ENCODE measurements at places on chromosomes 7 and 10.

DNA sequence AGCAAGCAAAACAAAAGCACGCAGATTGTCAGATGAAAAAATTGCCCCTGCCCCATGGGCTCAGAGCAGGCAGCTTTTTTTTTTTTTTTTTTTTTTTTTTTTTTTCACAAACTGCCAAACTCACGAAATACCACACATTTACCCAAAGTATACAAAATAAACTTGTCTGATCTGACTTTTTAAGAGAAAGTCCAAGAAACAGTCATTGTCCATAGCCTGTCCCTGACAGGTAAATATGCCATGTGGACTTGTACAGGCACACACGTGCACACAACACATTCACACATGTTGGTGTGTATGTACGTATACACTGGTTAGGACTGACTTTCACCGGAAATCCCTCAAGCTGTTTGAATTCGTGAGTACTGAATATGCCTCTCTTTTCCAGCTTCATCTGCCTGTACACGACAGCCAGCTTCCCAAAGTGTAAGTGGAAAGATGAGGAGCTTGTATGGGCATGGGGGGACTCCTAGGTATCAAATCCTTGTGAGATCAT lies 929 bp upstream of the HGF start:
- no peak for DNase-seq

- no peak for DNase-seq
Observed at GRCh38 chr10:1411956-1412355, 325.4 kb downstream of the ADARB2 start.

DNA sequence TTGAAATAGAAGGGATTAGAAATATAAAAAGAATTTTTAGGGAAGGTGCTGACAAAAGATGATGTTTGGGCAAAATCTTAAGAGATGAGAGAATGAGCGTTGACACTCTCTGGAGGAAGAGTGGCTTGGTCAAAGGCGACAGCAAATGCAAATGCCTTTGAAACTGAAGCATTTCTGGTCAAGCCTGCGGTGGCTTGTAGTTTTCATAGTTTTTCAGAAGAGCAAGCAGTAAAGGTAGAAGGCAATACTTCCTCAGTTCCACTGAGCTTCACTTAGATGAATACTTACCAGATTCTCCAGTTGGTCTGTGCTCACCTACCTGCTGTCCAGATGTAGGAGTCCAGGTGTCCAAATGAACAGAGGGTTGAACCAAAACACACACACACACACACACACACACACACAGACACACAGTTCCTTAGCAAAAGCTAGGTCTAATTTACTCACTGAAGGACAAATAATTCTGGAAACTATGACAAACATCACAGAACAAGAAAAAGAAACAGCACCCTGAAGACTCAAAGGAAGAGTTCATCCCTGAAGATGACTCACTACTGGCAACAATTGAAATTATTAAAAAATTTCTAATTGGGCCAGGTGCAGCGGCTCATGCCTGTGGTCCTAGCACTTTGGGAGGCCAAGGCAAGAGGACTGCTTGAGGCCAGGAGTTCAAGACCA lies 12.1 kb upstream of the STK17A start:
- DNase-seq, result no peak

GRCh38 chr10:86393362-86393761 lies 26.8 kb upstream of the GRID1 start:
- no peak for DNase-seq

DNA sequence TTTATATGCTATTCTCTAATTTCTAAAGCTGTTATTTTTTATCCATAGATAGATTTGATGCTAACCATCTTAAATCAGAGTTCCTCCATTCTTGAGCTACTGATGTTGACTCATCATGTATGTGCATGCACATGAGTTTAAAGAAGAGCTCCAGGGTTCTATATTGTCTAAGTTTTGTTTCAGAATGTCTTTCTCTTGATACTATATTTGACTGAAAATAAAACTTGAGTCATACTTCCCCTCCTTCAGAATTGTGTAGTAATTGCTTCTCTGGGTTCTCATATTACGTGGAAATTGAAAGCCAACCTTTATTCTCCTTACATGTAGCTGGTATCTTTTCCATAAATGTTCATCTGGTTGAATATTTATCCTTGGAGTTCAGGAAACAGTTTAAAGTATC lies 89.4 kb downstream of the LRRTM3 start:
- DNase-seq, result no peak

DNA sequence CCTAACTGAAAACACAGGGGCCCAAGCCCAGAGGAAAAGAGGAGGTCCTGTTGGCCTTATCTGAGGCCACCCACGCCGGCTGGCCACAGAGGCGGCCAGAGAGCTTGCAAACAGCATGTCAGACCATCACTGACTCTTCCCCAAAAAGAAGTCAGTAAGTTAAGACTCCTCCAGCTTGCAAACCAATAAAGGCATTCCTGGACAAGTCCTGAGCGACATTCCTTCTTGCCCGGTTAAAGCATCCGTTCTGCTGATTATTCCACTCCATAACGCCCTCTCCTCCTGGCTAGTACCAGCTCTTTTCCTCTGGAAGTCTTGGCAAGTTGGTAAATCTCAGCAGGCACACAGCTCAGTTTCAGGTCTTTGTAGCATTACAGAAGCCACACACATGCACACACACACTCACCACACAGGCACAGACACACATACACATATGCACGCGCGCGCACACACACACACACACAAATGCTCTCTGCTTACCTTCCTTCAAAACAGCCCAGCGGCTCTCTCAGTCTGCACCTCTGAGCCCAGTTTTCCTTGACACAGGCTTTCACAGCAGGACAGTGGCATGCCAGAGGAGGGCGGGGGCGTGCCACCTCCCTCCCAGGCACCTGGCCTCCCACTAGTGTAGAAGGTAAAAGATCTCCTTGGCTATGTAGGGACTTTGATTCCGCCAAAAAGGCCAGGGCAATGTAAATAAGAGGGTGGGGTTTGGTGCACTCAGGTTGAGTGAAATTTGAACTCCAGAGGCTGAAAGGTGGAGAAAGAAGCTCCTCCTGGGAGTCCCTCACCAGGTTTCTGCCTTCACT lies 201.4 kb downstream of the TNS3 start:
- DNase-seq, result no peak

- no peak for DNase-seq
Observed at GRCh38 chr10:125411724-125412123, 251.4 kb upstream of the CTBP2 start.

- DNase-seq, result no peak
Observed at GRCh38 chr10:92590623-92591549, 2.0 kb upstream of the KIF11 start.

GRCh38 chr7:106193661-106194060 lies 81.5 kb upstream of the SYPL1 start:
- no peak for DNase-seq

DNA sequence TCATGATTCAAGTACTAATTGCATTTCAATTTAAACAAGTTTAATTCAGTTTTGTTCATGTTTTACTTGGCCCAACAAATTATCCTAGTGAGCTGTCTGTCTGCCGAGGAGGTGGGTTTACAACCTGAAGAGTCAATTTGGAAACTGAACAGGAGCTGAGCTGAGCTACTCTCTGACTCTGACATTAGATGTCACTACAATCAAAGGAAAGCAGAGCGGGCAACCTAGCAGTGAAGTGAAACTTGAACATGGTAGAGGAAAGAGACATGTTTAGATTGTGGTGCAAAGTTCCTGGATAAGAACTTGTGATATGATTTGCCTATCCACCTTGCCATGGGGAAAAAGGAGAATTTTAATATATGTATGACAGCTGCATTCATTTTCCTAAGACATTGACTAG lies 9.6 kb upstream of the AGR3 start:
- DNase-seq, result no peak

- DNase-seq, result no peak
Observed at GRCh38 chr7:54015251-54015650, 526.9 kb upstream of the VSTM2A start.

- DNase-seq, result no peak
Observed at GRCh38 chr10:7354330-7355047, 56.3 kb downstream of the SFMBT2 start.

- DNase-seq, result no peak
Observed at GRCh38 chr7:107631588-107632491, 28.8 kb upstream of the SLC26A4 start.

DNA sequence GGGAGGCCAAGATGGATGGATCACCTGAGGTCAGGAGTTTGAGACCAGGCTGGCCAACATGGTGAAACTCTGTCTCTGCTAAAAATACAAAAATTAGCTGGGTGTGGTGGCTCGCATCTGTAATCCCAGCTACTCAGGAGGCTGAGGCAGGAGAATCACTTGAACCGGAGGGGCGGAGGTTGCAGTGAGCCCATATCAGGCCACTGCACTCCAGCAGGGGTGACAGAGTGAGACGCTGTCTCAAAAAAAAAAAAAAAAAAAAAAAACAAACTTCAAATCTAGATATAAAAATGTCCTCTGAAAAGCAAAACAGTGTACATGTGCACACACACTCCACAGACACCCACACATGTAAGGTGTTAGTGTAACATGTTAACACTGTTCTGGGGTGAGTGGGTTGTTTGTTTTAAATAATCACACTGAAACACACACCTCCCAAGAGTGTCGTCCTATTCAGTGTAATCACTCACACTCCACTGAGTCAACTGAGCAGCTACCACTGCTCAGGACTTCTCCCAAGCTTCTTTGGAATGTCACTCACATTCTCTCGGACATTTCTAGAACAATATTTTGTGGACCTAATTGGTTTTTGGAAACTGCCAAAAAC lies 12.8 kb upstream of the RGS10 start:
- no peak for DNase-seq

GRCh38 chr7:95342029-95342428 lies 17.7 kb upstream of the PON1 start:
- no peak for DNase-seq

- DNase-seq, result no peak
Observed at GRCh38 chr7:5532536-5533335, 109.1 kb upstream of the TNRC18 start.

DNA sequence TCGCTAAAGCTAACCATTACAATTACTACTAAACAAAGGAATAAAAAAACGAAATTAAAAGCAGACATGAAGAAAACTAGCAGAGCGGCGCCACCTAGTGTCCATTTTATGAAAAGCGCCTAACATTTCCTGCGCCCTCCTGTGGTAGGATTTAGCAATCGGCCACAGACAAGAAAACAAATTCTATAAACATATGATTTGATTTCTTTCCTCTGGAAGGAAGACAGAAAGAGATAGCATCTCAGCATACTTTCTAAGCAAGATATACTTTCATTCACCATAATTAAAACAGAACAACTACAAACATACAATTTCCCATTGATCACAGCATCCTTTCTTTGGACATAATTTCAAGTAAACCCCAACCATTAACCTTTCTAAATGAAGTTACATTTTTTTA lies 337.7 kb upstream of the NPVF start:
- DNase-seq, result no peak

- DNase-seq, result no peak
Observed at GRCh38 chr10:75592791-75593643, 161.6 kb downstream of the LRMDA start.

- DNase-seq, result no peak
Observed at GRCh38 chr10:101545898-101546297, 42.2 kb downstream of the POLL start.

DNA sequence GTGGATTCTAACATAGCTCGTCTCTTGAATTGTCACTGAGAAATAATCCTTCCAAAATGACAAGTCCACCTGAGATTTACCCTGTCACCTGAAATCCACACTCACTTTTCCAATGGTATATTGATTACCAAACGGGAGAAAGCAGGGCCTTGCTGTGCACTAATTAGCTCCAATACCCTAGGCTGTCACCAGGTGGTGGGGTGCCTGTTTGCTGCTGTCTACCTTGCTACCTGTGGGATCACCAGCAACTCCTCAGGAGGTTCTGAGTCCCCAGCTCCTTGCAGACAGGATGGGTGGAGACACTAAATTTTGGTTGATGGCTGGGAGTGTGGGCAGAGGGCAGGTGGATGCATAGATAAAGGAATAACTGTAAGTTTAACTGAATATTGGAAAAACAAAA lies 237.2 kb upstream of the ZNF32 start:
- no peak for DNase-seq

DNA sequence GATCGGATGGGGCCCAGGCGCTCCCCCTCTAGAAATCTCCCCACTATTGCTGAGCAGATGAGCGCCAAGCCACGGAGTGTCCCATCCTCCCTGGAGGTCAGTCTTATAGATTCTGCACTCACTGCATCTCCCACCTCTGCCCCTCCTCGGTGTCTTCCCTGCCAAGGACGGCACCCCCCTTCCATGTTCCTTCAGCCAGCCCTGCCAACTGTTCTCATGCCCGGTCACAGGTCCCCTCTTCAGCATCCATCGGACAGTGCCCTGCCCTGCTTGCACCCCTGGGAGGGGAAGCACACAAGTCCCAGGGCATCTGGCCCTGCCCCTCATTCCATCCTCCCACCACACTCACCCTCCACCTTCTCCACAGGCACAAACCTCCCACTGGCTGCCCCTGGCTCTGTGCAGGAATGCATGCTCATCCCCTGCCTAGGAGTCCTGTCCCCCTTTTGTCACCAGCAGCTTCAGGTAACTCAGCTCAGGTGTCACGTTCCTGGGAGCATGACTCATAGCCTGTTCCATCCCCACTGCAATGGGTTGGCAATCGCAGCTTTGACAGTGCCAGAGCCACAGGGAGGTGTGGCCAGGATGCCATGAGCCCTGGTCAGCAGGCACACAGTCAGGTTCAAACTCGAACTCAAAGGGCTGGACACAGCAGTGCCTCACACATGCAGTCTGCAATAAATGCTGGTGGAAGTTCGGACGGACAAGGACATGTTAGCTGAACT lies 234.7 kb upstream of the TCERG1L start:
- no peak for DNase-seq

DNA sequence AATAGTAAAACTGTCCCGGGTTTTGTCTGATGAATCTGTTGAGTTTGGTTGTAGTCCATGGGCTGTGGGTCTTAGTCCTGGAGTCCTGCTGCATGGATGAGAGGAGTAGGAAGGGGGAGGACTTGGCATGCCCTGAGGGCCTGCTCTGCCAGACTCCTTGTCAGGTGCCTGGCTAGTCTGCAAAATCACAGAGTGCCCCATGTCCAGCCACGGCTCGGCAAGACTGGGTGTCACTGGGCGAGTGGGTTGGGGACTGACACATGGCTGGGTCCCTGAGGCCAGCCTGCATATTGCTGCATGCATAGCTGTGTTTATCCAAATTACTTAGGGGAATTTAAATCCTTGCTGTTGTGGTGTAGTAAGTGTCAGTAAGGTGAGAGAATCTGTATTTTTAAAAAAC lies 9.7 kb downstream of the MINDY4 start:
- DNase-seq, result no peak

- no peak for DNase-seq
Observed at GRCh38 chr7:115816318-115816974, 214.1 kb downstream of the TFEC start.

DNA sequence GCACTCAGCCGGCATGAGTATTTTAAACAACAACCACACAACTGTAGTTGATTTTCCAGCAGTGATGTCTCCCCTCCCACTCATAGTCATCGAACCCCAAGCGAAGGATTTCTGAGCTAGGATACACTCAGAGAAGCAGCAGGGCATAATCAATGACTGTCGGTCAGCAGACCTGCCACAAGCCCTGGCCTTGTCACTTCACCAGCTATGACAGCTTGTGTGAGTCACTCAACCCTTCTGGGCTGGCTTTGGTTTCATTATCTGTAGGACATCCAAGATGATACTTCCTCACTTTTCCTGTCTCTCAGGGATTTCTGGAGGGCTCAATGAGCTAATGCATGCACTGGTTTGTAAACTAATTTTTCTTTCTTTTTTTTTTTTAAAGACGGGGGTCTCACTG lies 22.0 kb upstream of the UBE3C start:
- no peak for DNase-seq

GRCh38 chr7:155581107-155581830 lies 34.9 kb upstream of the CNPY1 start:
- no peak for DNase-seq

GRCh38 chr10:110523736-110524135 lies 26.0 kb downstream of the DUSP5 start:
- no peak for DNase-seq

GRCh38 chr7:116906391-116906790 lies 44.0 kb downstream of the CAPZA2 start:
- no peak for DNase-seq
